ENCODE measurements at places on chromosomes 12 and 14.

- DNase-seq = no peak
These were observed 8.7 kb upstream of the KTN1 start for GRCh38 chr14:55571125-55571889.

GRCh38 chr14:75370416-75371205 is 57.2 kb upstream of the JDP2 start:
- DNase-seq = no peak

- DNase-seq = no peak
These were observed 2.1 kb upstream of the CCT2 start for GRCh38 chr12:69583203-69583602.

DNA sequence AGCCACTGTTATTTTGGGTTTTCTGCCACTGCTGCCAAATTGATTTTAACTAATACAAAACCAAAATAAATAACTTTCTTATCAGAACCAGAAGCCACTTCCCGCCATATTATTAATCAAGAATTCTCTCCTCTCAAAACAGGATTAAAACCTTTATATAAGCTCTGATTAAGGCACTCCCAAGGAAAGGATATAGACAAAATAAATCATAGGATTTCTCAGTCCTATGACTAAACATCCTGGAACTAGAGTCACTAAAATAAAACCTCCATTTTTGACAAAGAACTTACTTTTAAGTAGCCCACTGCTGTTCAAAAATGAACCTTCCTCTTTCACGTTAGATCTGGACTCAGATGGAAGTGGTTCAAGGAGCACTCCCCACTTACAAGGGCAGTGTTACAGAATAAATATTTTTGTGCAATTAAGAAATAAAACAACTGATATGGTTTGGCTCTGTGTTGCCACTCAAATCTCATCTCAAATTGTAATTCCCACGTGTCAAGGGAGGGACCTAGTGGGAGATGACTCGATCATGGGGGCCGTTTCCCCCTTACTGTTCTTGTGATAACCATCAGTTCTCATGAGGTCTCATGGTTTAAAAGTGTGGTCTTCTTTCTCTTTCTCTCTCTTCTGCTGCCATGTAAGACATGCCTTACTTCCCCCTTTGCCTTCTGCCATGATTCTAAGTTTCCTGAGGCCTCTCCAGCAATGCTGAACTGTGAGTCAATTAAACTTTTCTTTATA is 26.4 kb downstream of the GXYLT1 start:
- DNase-seq = no peak

GRCh38 chr14:101122237-101123141 is 219.0 kb upstream of the RTL1 start:
- no peak for DNase-seq

DNA sequence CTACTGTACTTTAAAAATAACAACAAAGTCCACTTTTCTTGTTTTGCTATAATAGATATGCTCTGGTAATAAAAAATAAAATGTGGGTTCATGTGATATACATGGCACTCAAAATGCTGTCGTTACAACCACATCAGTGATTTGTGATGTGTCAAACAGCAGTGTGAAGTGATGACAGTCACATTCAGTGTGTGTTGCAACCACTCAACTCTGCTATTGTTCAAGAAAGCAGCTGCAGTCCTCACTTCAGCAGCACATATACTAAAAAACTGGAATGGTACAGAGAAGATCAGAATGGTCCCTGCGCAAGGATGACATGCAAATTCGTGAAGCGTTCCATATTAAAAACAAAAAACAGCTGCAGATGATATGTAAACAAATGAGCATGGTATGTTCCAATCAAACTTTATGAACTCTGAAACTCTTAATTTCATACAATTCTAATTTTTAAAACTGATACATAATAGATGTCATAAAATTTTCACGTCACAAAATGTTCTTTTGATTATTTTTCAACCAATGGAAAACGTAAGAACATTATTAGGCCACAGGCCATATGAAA is 6.7 kb downstream of the TRMT5 start:
- no peak for DNase-seq

- peak; percentile 65 for DNase-seq
These were observed 47.0 kb upstream of the LGR5 start for GRCh38 chr12:71392521-71393145.

- DNase-seq = no peak
These were observed 3.2 kb downstream of the TDRD9 start for GRCh38 chr14:103931422-103931821.

GRCh38 chr14:30569216-30569902 is 10.4 kb downstream of the G2E3 start:
- no peak for DNase-seq

- no peak for DNase-seq
These were observed 22.4 kb upstream of the FBRSL1 start for GRCh38 chr12:132467511-132467910.

GRCh38 chr12:68978678-68979077 is 45.7 kb upstream of the CPM start:
- no peak for DNase-seq

- DNase-seq = peak; percentile 27
These were observed 180.8 kb downstream of the C12orf50 start for GRCh38 chr12:87848248-87848868.

- DNase-seq = peak; percentile 91
These were observed 657.5 kb upstream of the TBX3 start for GRCh38 chr12:115341442-115341841.
